ENCODE measurements at places on chromosomes 7 and 10. TPM values are rescaled to one million over a fixed set of nuclear protein-coding genes. Genes with fewer than 3 reads are reported as not detected.

CLDN4 gene
- 11.7 TPM for total RNA-seq

RNF32 gene
- total RNA-seq, result 0.96 TPM

DAGLB gene
- total RNA-seq, result 20.7 TPM

PRR15 gene
- 0.83 TPM for total RNA-seq

SLC26A5 gene
- total RNA-seq, result not detected

ABCF2 gene
- total RNA-seq, result 77.0 TPM

POR gene
- total RNA-seq, result 61.2 TPM

PCBD1 gene
- total RNA-seq, result 34.0 TPM

GNB2 gene
- 245 TPM for total RNA-seq

LAMB1 gene
- total RNA-seq, result 219 TPM

AP3M1 gene
- total RNA-seq, result 34.3 TPM

FKBP14 gene
- 29.7 TPM for total RNA-seq

FAM237B gene
- not detected for total RNA-seq

IFIT1B gene
- total RNA-seq, result not detected

ACSM6 gene
- total RNA-seq, result not detected

ITGA8 gene
- total RNA-seq, result 0.17 TPM

SPDYE1 gene
- not detected for total RNA-seq

MET gene
- total RNA-seq, result 112 TPM

JMJD1C gene
- total RNA-seq, result 80.4 TPM

SYCE1 gene
- 0.33 TPM for total RNA-seq

FRMD4A gene
- total RNA-seq, result 4.7 TPM

CFAP43 gene
- 0.33 TPM for total RNA-seq

TM9SF3 gene
- total RNA-seq, result 114 TPM

ASB10 gene
- total RNA-seq, result not detected

GTF2I gene
- 162 TPM for total RNA-seq

NPC1L1 gene
- total RNA-seq, result not detected

IL2RA gene
- not detected for total RNA-seq

FRMPD2 gene
- total RNA-seq, result 0.33 TPM

PNLIP gene
- total RNA-seq, result not detected

EPO gene
- not detected for total RNA-seq

PLEKHS1 gene
- 0.17 TPM for total RNA-seq

Measured in mammary epithelial cell (primary cell).